ENCODE measurements at places on chromosomes 2 and 18. TPM values are rescaled to one million over a fixed set of nuclear protein-coding genes. Genes with fewer than 3 reads are reported as not detected.

The ALPG gene
- total RNA-seq, result not detected

The TLX2 gene
- not detected for total RNA-seq

The FEV gene
- not detected for total RNA-seq

The C1QL2 gene
- total RNA-seq, result not detected

The NEB gene
- total RNA-seq, result 3.3 TPM

The ELOA2 gene
- total RNA-seq, result not detected

The REG3G gene
- total RNA-seq, result not detected

The ANTXR1 gene
- total RNA-seq, result 4.4 TPM

The CYRIA gene
- total RNA-seq, result 1.4 TPM

The MC5R gene
- not detected for total RNA-seq

The FBXO41 gene
- 2.4 TPM for total RNA-seq

Data from nasal cavity respiratory epithelium epithelial cell of viscerocranial mucosa (primary cell).